NCI-H1436 treated with DMSO at 0.1 percent for 48 hours (cell line): ENCODE measurements at places on chromosomes 2 and 18.
A peak's percentile ranks its signal among the peaks of the same experiment; 100 is the strongest.

DNA sequence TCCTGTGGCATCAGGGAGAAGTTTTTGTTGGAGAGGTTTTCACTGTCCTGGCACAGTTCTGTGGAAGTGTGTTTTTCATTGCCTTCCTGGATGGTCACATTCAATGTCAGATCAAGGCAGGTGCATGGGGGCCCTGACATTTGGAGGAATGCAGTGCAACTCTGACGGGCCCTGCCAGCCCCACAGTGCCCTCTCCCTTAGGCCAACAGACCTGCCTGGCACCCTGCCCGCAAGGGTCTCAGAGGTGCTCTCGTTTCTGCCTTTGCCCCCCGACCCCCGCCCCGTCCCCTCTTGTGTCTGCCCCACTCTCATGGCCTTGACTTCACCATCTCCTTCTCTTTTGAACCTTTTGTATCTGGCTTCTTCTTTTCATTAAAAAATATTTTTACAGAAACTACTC, 257.2 kb upstream of the HDAC4 start:
- no peak for DNase-seq

DNA sequence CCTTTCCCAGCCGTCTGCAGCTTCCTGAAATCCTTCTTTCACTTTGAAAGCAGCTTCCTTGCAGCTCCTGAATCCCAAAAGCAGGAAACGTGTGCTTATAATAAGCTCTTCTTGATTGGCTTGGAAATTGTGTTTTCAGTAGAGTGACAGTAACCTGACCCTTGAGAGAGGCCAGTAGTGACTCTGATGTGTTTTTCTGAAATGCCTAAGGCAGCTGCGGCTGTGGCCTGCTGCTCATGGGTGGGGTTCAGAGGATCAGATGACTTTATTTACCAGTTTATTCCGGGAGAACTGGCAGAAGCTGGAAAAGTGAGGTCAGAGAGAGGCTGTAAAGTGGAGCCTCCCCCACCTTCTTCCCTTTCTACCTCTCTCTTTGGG, 31.9 kb upstream of the RPIA start:
- DNase-seq, result no peak

- DNase-seq, result peak; percentile 64
Observed at GRCh38 chr2:175431101-175431946, 249.8 kb upstream of the ATP5MC3 start.

DNA sequence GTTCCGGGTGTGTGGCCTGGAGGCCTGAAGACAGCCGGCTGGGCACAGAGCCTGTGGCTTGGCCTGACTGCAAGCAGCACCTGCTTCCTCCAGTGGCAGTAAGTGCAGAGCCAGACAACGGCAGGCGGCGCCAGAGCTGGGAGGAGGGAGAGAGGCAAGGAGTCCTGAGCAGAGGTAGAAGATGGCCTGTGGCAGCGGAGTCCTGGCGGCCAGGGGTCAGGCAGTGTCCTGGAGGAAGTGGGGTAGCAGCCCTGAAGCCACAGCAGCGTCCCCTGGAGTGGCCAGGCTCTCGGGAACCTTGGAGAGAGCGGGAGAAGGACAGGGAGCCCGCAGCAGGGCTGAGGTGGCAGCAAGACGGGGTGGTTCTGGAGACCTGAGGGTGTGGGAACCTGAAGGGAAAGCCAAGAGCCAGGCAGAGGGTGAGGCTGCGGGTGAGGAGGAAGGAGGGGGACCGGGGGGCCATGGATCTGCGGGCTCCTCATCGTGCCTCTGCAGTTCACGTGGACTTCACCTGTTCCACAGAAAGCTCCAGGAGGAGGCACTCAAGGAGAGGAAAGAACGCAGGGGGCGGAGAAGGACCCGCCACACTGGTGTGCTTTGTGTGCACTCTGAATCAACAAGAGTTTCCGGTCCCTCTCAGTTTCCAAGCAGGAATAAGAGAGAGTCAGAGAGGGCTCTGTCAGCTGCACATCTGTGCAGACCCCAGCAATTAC, 85.9 kb downstream of the USP40 start:
- no peak for DNase-seq

GRCh38 chr2:128374711-128375413, 56.2 kb upstream of the HS6ST1 start:
- DNase-seq, result no peak

GRCh38 chr2:20675701-20676352, 8.9 kb downstream of the GDF7 start:
- no peak for DNase-seq

DNA sequence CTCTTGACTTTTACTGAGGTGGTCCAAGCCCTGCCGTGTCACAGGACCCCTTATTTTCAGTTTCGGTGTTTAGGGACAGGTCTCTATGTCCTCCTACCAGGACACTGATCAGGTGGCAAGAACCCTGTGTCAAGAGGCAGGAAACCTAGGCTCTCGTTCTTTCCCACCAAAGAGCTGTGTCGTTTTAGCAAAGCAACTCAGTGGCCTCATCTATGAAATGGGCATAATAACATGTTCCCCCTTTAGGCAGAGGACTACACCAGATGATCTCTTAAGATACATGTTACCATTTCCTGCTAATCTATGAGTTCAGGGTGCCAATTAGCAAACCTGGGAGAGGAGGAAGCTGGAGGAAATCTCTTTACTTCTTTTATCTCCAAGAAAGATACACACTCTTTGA, 1.9 kb downstream of the RAB31 start:
- DNase-seq, result no peak

- no peak for DNase-seq
Observed at GRCh38 chr2:120430957-120431356, 85.0 kb downstream of the INHBB start.

DNA sequence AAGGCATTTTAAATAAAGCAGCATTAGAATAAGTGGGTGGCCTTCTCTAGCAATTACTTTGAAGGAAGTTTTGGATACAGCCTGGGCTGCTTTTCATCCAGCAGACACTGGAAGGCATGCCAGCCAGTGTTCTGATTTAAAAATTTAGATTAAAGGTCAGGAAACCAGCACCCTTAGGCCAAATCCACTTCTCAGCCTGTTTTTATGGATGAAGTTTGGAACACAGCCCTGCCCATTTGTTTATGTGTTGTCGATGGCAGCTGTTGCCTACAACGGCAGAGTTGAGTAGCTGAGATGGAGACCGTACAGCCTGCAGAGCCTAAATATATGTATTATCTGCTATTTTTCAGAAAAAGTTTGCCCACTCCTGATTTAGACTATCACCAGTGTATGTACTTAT, 313.6 kb upstream of the ACVR2A start:
- DNase-seq, result no peak

DNA sequence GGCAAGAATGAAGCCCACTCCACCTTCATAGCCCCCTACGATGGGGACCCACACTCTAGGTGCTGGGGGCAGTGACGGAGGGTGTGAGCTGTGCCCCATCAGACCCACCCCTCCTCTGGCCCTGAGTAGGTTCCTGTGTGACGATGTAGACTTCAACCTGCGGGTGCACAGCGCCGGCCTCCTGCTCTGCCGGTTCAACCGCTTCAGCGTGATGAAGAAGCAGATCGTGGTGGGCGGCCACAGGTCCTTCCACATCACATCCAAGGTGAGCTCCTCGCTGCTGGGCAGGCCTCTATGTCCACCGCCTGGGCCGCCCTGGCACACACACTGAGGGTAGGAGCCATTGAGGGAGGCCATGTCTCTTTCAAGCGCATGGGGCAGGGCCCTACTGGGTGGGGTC, 34.9 kb downstream of the NTSR2 start:
- DNase-seq, result no peak

- DNase-seq, result no peak
Observed at GRCh38 chr2:221285148-221285547, 287.0 kb downstream of the EPHA4 start.

- peak; percentile 14 for DNase-seq
Observed at GRCh38 chr2:237593596-237594320, 3.2 kb upstream of the RAB17 start.

DNA sequence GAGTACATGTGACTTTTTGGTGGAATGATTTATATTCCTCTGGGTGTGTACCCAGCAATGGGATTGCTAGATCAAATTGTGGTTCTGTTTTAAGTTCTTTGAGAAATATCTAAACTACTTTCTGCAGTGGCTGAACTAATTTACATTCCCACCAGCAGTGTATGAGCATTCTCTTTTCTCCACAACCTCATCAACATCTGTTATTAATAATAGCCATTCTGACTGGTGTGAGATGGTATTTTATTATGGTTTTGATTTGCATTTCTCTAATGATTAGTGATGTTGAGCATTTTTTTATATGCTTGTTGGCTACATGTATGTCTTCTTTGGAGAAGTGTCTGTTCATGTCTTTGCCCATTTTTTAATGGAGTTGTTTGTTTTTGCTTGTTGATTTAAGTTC, 267.4 kb upstream of the NT5C1B start:
- no peak for DNase-seq

GRCh38 chr2:211127501-211127900, 571.1 kb downstream of the CPS1 start:
- DNase-seq, result no peak

- DNase-seq, result no peak
Observed at GRCh38 chr2:46232860-46233259, 64.3 kb upstream of the EPAS1 start.

DNA sequence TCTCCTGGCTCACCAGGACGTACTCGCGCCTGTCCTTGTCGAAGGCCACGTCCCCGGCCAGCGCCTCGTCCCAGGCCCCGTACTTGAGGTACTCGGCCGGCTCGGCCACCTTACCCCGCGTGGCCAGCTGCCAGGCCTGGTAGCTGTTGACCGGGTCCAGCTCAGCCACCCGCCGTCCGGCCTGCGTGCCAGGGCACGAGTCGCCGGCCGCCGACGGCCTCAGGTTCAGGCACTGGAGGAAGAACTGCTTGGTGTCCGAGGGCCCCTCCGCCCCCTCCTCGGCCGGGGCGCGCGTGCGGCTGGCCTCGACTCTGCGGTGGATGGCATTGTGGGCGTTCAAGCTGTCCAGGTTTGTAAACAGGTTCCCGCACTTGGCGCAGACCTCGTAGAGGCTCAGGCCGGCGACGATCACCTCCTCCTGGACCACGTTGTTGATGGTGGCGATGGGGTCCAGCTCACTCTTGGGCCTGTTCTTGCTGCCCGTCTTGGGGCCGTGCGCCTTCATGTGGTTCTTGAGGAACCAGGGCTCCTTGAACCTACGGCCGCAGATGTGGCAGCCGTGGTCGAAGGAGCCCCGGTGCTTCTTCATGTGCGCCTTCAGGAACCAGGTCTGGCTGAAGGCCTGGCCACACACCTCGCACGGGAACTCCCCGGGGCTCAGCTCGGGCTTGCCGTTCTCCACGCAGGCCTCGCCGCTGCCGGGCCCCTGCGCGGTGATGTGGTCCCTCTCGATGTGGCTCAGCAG, 53.2 kb downstream of the ZNF516 start:
- DNase-seq, result no peak

DNA sequence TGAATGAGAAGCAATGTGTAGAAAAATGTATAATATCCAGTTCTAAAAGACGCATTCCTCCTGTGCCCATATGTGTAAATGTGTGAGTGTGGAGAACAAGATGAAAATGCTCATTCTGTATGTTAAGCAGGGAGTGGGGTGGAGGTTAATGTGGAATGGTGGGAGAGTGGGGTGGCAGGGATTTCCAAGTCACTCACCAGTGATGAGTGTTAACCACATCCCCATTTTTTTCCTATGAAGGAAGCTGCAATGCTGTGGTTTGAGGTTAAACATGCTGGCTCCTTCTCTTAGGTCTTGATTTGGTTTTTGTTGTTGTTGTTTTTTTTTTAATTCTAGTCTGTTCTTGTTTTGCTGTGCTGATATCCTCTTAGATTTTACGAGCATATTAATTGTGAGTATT, 169.4 kb downstream of the NEDD4L start:
- DNase-seq, result no peak

DNA sequence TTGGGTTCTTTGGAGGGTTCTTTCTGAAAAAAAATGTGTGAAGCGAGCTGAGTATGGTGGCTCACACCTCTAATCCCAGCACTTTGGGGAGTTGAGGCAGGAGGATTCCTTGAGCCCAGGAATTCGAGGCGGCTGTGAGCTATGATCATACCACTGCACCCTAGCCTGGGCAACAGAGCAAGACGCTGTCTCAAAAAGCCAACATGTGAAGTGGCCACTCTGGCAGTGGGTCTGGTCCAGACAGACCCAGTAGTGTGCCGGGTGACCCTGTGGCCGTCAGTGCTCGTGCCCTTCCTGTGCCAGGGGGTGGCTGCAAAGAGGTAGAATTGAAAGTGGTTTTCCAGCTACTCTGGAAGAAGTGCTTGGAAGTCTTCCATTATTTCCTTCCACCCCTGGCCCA, 11.6 kb downstream of the KLF11 start:
- no peak for DNase-seq

- no peak for DNase-seq
Observed at GRCh38 chr2:43293744-43294695, 67.6 kb upstream of the ZFP36L2 start.

DNA sequence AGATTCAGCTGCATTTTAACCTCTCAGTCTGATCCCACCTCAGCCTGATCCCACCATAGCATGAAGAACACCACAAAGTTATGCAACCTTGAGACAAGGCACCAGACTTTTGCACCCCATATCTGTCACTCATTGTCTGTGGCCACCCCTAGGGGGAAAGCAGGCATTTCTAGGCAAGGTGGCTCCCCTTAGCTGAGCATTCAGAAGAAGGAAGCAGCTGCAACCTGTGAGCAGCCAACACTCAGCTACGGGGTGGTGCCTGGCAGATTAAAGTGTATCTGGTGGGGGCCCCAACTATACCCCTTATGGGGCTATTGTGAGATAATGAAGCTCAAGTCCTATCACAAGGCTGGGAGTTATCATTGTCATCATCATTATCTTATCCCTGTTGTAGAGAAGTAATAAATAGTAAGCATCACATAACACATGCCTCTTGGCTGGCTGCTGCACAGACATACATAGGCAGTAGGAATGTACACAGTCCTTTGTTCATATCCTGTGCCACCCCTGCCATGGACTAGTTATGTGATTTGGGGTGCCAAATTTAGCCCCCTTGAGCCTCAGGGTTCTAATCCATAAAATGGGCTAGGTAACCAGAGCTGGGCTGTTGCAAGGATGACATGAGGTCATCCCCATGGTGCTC, 20.6 kb upstream of the TMEM163 start:
- no peak for DNase-seq

DNA sequence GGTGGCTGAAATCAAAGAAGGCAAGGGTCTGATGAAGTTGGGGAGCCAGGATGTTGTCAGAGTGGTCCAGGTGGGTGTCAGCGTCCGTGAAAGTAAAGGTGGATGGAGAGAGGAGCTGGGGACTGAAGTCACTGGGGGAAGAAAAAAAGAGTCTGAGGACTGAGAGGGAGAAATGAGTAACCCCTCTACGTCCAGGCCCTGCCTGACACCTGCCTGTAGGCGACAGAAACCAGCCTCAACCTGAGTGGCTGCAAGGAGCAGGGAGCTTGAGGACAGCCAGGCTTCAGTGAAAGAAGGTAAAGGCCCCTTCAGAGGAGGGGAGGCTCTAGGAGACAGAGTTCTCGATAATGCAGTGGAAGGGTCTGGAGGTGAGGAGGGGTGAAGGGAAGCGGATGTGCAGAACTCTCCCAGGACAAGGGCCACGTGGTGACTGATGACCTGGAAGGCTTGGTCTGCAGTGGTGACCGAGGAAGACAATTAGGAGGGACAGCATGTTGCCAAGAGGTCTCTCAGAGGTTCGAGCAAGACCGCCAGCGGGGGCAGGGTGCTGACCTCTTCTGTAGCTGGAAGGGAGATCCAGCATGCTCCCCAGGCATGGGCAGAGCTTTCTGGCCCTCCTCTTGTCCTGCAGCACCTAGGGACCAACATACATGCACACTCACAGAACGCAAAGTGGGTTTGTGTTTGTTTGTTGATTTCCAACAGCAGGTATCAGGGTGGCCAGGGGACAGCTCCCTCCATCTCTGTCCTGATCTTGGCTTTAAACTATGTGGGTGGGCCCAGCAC, 86.6 kb upstream of the TMEM247 start:
- DNase-seq, result no peak
